CD4-positive, alpha-beta T cell treated with Interleukin-10 for 1 hour (primary cell): ENCODE measurements at places on chromosomes 16 and 17.

DNA sequence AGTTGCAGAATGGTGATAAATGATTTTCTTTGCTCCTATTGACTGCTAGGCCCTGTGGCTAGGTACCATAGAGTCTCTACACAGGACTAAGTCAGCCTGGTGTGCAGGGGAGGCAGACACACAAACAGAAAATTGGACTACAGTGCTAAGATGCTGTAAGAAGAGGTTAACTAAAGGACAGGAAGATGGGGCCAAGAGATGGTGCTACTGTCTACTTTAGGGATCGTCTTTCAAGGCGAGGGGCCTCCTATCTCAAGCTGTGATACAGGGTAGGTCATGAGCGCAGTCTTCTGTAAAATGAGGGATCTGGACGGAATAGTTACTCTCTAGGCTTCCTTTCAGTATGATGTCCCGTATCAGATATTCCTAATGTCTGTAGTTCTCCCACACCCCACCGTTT is 817 bp downstream of the NME1 start:
- no peak for DNase-seq

- no peak for DNase-seq
Observed at GRCh38 chr16:87098976-87099720, 218.0 kb downstream of the C16orf95 start.

- DNase-seq = no peak
Observed at GRCh38 chr16:67529582-67530012, 968 bp downstream of the RIPOR1 start.

DNA sequence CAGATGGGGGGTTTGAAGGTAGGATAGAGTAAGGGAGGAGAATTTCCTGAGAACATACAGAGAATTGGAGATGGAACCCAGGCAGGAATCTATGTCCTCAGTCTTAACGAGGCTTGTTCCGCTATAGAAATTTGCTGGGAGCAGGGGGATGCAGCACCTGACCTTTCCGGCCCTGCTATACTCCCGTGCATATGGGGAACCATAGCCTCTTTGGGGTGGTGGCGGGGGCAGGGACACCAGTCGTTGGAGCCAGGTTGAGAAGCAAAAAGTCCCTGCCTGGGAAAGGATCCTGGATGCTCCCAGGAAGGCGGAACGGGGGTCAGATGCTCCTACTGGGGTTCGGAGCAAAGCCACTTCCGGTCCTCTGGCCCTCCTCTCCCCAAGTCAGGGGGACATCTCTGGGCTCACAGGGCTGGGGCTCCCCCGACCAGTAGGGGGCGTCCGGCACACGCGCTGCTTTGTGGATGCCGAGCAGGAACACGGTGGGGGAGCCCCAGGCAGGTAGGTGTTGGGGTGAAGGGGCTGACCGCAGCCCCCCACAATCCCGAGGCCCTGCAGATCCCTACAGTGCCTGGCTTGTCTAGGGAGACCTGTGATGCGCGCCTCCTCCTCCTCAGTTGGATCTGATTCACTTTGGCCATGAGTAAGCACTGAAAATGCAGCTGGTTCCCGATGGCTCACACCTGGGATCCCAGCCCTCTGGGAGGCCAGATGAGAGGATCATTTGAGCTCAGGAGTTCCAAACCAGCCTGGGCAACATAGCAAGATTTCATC is 15.5 kb upstream of the TFAP4 start:
- peak; percentile 83 for DNase-seq

- DNase-seq = no peak
Observed at GRCh38 chr17:66647391-66647983, 187.4 kb upstream of the CACNG5 start.

DNA sequence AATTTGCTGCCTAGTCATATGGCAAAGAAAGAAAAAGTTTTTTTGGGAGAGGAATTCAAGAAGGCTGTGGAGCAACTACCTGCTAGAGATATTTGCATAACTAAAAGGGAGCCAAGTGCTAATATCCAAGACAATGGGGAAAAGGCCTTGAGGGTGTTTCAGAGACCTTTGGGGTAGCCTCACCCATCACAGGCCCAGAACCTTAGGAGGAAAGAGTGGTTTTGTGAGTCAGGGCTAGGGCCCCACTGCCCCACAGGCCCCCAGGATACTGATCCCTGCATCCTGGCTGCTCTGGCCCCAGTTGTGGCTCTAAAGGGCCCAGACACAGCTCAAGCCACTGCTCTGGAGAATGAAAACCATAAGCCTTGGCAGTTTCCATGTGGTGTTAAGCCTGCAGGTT is 41.9 kb upstream of the SDK2 start:
- DNase-seq = no peak

- DNase-seq = no peak
Observed at GRCh38 chr16:69922200-69922599, 28.9 kb upstream of the CLEC18A start.

GRCh38 chr17:66971730-66972441 is 7.4 kb downstream of the CACNG4 start:
- DNase-seq = no peak

- DNase-seq = no peak
Observed at GRCh38 chr16:52819405-52819804, 233.3 kb downstream of the CHD9NB start.

DNA sequence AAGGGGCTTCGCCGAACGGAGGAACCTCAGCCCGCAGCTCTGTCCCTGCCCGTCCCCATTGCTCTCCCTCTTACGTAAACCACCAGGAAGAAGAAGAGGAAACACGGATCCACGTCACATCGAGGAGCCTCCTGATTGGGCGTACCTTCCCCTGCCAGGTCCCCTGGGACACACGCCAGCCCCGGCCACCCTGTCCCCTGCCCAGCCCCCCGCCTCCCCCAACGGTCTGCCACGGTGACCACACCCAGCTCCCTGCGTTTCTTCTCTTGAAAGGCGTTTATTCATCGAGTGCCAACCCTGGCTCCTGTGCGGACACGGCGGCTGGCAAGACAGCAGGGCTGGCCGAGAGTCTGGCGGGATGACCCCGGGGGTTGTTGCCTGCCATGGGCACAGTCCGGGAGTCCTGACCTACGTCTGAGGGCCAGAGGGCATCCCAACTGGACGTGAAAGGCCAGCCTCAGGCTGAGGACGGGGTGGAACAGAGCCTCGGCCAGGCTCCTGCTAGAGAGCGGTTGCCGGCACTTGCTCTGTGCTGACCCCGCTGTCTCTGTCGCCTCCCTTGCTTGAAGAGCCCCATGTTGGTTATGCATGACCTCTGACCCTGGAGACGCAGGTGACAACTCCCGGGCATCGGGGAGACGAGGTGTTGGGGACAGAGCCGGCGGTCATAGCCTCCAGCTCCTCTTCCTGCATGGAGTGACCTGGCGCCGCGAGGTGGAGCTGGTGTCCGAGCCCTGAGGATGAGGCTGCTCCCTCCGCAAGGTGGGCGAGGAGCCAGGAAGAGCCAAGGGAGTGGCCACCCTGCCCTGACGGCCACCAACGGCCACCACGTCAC is 40.5 kb upstream of the ACSF3 start:
- peak; percentile 23 for DNase-seq

DNA sequence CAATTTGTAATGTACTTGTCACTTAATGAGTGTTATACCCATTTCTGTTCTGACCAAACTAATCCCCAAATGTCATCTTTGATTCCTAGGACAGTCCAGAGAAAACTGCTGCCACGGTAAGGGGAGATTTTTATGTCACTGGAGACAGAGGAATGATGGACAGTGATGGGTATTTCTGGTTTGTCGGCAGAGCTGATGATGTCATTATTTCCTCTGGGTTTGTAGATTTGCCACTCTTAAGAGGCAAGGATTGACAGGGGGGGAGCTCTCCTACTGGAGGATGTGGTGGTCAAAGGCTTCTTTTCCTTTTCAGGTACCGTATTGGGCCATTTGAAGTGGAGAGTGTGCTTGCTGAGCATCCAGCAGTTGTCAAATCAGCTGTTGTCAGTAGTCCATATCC is 12.5 kb downstream of the THUMPD1 start:
- no peak for DNase-seq

DNA sequence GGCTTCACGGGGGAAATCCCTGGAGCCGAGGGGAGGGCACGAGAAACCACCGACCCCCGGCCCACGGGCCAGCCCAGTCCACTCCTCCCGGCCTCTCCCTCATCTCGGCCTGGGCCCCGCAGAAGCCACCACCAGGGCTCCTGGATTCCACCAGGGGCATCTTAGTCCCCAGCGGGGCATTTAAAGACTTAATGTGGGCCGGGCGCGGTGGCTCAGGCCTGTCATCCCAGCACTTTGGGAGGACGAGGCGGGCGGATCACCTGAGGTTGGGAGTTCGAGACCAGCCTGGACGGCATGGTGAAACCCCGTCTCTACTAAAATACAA is 24.1 kb upstream of the ABR start:
- no peak for DNase-seq

- DNase-seq = peak; percentile 89
Observed at GRCh38 chr17:17391668-17392370, 85.0 kb upstream of the MED9 start.

- no peak for DNase-seq
Observed at GRCh38 chr16:84501077-84501735, 3.3 kb downstream of the MEAK7 start.

DNA sequence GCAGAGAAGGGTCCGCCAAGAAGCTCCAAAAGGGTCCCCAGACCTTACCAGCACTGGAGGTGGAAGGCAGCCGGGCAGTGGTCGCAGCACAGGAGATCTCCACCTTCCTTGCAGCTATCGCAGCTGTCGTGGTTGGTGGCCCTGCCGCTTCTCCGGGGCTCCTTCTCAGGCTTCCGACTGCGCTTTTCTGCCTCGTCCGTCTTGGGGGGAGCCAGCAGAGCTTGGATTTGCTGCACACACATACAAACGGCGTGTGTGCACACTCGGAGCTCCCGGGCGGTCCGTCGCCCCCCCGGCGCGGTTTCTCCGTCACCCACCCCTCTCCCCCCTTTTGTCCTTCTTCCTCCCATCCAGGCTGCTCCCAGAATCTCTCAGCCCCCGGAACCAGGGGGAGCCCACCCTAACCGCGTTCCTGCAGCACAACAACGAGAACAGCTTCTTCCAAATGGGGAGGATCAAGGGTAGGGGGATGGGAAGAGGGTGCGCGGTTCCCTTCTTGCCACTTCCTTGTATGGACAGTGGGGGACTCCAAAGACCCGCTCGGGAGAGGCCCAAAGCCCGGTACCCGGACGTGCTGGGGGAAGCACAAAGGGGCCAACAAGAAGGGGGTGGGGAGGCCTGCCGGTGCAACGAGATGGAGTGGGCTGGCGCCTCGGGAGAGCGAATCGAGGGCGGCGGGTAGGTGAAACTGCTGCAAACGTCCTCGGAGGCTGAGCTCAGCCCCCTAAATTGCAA is 1.1 kb downstream of the PHF12 start:
- DNase-seq = peak; percentile 71

GRCh38 chr16:74372953-74373846 is 2.9 kb upstream of the NPIPB15 start:
- no peak for DNase-seq

DNA sequence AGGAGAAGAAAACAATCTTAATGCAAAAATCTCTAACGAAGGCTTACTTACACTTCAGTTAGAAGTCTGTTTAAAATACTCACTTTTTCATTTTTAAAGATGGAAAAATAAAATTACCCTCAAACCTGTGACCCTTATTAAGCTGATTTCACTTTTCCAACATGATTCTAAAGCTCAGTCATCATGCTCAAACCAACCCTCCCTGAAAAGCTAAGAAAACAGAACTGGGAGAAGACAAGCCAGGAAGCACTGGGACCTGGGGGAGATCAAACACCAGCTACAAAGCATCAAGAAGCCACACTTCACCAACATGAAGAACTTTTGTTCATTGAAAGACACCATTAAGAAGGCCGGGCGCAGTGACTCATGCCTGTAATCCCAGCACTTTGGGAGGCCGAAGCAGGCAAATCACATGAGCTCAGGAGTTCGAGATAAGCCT is 88.8 kb downstream of the LITAF start:
- DNase-seq = no peak

DNA sequence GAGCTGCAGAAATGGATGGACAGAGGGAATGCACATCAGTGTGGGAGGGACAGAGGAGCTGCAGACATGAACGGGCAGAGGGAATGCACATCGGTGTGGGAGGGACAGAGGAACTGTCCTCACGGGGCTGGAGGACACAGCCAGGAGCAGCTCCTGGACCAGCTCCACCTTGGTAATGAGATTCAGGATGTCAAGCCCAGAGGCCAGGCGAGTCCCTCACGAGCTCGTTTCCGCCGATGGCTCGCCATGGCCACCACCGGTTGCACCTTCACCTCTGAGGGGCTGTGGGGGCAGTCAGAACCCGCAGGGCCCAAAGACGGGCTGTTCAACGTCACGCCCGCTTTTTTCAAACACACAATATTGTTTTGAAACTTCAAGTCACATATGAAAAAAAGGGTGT is 56.2 kb downstream of the RPH3AL start:
- DNase-seq = no peak

DNA sequence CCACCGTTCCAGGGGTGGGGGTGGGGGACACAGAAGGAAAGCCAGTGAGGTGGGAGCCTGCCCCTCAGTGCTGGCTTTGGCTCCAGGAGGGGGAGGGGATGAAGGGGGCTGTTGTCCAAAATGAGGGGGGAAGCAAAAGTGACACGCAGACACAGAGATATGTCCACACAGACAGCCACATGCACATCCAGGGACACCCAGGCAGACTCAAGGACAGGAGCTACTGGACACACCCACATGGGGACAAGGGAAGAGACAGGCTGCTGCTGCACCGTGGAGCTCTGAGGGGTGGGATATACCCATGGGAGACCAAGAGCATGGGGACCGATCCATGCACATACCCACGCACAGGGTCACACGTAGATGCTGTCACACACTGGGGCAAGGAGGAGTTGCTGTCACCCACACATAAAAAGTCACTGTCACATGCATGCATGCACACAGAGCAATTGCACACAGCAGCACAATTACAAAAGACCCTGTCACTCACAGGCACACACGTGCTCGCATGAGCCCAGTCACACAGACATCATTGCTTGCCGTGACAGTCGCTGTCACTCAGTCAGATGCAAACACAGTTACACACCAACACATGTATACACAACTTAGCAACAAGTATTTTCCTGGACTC is 1.3 kb downstream of the THRA start:
- no peak for DNase-seq

DNA sequence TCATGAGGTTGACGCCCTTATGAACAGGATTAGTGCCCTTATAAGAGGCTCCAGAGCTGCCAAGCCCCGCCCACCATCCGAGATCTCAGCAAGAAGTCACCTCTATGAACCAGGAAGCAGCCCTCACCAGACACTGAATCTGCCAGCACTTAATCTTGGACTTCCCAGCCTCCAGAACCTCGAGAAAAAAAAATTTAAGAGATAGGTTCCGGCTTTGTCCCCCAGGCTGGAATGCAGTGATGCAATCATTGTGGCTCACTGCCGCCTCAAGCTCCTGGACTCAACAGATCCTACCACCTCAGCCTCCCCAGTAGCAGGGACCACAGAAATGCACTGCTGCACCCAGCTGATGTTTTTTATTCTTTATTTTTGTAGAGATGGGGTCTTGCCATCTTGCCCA is 22.5 kb upstream of the ADCY9 start:
- DNase-seq = no peak

- DNase-seq = no peak
Observed at GRCh38 chr17:18974407-18975149, 22.6 kb downstream of the SLC5A10 start.
